ENCODE measurements at places on chromosomes 1 and 21.

DNA sequence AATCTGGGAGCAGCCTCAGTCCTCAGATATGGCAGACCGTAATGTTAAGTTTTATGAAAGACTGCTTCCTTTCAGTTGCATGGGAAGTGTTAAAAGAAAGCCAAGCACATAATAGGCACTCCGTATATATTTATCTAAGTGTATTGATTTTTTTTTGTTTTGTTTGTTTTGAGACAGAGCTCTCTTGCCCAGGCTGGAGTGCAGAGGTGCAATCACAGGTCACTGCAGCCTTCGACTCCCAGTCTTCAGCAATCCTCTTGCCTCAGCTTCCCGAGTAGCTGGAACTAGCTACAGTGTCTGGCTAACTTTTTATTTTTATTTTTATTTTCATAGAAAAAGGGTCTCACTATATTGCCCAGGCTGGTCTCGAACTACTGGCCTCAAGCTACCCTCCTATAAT is 341.8 kb downstream of the USH2A start:
- no peak for DNase-seq

- DNase-seq = peak; percentile 32
Observed at GRCh38 chr1:220124542-220124941, 30.6 kb downstream of the IARS2 start.

- no peak for DNase-seq
Observed at GRCh38 chr1:64163431-64163830, 40.0 kb upstream of the UBE2U start.

DNA sequence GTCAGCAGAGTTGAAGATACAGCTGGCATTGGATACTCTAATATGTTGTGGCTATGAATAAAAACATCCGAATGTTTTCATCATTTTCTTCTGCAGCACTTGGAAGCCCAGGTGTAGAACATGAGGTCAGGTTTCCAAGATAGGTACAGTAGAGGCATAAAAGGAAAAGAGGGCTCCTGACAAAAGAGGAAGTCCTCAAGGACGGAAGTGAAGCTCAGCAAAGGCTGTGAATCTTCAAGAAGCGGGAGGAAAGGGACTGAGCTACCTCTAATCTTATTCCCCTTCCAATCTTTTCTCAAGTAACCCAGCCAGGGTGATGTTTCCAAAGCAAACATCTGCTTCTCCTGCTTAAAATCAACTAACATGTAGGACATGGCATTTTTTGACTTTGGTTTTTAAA is 4.4 kb upstream of the PIK3C2B start:
- DNase-seq = peak; percentile 64

DNA sequence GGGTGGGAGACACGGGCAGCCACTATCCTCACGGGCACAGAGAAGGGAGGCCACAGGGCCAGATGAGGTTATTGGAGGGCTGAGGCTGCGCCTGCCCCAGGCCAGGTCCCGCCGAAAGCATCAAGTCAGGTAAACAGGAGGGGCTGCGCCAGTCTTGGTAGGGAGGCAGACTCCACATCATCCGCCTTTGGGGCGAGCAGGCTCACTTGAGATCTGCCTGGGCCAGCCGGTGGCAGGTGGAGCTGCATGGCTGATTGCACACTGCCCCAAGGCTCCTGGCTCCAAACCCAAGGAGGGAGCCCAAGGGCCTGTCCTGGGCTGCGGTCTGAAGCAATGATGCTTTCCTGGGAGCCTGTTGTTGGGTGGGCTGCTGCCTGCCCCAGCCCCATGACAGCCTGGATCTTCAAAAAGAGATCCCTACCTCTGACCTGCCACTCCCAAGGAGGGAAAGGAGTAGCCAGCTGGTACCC is 4.6 kb downstream of the SMIM1 start:
- no peak for DNase-seq

DNA sequence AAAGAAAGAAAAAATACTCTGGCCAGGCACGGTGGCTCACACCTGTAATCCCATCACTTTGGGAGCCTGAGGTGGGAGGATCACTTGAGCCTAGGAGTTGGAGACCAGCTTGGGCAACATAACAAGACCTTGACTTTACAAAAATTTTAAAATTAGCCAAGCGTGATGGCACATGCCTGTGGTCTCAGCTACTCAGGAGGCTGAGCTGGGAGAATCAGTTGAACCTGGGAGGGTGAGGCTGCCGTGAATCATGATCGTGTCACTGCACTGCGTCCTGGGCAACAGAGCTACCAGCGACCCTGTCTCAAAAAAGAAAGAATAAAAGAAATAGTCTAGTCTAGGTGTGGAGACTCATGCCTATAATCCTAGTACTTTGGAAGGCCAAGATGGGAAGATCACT is 22.3 kb downstream of the RRP1B start:
- no peak for DNase-seq

- DNase-seq = peak; percentile 59
Observed at GRCh38 chr1:162056043-162056442, 13.4 kb upstream of the NOS1AP start.

GRCh38 chr1:2194319-2194897 is at the start of gene FAAP20:
Gene FAAP20 (minus strand): TSS chr1:2194772. CDS start chr1:2194749, 23 bp downstream.
- DNase-seq = no peak

GRCh38 chr1:208068407-208068806 is 157.5 kb upstream of the CD34 start:
- DNase-seq = no peak

- DNase-seq = no peak
Observed at GRCh38 chr1:26336477-26337205, 17.3 kb downstream of the CRYBG2 start.

GRCh38 chr1:158038793-158039192 is 45.3 kb downstream of the KIRREL1 start:
- DNase-seq = no peak

DNA sequence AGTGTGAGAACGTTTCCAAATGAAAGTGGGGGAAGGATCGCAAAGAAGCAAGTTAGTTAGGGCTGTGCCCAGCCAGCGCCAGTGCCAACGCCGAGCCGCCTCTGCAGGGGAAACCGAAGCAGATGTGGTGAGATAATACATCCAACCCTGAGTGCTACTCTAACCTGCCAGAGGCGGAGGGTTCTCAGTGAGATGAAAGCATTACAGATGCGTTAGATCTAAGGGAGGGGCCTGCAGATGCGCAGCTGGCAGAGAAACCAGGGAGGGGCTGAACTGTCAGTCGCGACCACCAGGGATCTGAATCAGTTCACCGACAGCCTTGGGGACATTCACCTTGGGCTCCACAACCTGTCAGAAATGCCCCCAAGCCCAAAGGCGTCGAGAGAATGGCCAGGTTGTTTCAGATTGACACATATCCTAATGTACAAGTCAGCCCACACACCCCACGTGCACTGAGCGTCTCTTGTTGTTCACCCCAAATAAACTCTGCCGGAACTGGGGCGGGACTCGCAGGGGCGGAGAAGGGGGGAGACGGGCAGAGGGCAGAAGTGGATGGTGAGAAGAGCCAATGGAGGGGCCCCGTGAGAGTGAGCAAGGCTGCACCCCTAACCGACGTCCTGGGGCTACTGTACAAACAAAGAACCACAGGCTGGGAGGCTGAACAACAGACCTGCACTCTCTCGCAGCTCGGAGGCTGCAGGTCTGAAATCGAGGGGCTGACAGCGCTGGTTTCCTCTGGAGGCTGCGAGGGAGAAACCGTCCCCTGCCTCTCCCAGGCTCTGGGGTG is 8.7 kb upstream of the UMODL1 start:
- DNase-seq = peak; percentile 75

DNA sequence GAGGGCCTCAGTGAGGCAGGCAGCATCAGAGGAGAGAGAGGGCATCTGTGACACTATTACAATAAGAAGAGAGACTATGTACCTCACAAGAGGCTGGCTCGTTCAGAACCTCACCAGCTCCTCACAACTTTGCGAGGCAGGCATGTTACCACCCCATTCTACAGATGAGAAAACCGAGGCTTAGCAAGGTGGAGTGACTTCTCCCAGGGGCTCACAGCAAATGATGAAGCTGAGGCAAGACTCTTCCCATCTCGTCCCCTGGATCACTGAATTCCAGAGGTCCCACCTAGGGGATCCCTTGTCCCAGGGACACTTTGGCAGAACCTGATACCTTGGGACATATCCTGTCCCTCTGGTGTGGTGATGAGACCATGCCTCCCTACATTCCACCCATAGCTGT is 64.4 kb downstream of the DISP3 start:
- no peak for DNase-seq

GRCh38 chr1:37567023-37567422 is 10.3 kb downstream of the DNALI1 start:
- no peak for DNase-seq

- no peak for DNase-seq
Observed at GRCh38 chr1:240927821-240928220, 315.9 kb upstream of the GREM2 start.

DNA sequence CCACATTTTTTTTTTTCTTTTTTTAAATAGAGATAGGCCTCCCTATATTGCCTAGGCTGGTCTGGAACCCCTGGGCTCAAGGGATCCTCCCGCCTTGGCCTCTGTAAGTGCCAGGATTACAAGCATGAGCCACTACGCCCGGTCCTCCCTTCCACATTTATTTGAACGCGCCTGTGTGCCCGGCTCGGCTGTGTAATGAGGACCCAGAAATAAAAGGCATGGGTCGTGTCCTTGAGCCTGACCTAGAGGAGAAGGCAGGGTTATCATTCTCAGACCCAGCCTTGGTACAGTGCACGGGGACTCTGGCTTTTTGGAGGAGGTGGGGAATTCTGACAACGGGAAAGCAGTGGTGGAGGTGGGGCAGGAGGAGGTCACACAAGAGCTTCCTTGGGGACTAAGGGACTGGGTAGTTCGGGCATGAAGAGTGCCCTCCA is 841 bp downstream of the CENPF start:
- peak; percentile 37 for DNase-seq

GRCh38 chr1:32336963-32337675 is 1.1 kb upstream of the MARCKSL1 start:
- peak; percentile 86 for DNase-seq

GRCh38 chr1:60727552-60727951 is 354.8 kb upstream of the NFIA start:
- no peak for DNase-seq

GRCh38 chr1:209041927-209042326 is 541.6 kb upstream of the CAMK1G start:
- DNase-seq = no peak

GRCh38 chr1:17877316-17877715 is 122.2 kb downstream of the ACTL8 start:
- no peak for DNase-seq

- DNase-seq = no peak
Observed at GRCh38 chr1:183433703-183434102, 15.5 kb upstream of the NMNAT2 start.

- no peak for DNase-seq
Observed at GRCh38 chr1:111625276-111625675, 5.7 kb downstream of the RAP1A start.

- DNase-seq = peak; percentile 52
Observed at GRCh38 chr1:150507912-150508864, at the start of gene ECM1. Gene ECM1 (plus strand): TSS chr1:150508109. CDS start chr1:150508210, 101 bp downstream.

GRCh38 chr1:65208563-65208973 is 60.6 kb downstream of the AK4 start:
- DNase-seq = no peak

- peak; percentile 96 for DNase-seq
Observed at GRCh38 chr1:2300851-2301606, 72.9 kb downstream of the SKI start.

DNA sequence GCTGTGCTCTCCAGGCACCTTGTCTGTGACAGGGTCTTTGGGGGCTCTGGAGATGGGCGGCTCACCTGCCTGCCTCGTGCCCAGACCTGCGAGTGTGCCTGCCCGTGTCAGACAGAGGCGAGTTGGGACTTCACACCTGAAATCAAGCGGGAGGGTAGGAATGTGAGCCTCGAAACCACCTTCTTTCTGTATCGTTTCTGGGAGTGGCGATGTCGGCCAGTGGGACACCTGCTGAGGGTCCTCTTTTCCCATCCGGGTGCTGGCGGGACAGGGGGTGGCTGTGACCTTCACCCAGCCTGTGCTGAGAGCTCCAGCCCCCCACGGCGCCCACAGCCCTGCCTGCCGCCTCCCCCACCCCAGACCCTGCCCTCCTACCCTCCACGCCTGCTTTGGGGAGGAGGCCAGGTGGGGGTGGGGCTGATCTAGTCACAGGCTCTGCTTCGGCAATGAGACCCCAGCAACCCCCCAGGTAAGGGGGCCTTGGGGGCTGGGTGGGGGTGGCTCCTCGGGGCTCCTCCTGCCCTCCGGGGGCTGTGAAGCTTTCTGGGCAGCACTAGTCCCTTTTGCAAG is 15.6 kb upstream of the FAAP20 start:
- no peak for DNase-seq

DNA sequence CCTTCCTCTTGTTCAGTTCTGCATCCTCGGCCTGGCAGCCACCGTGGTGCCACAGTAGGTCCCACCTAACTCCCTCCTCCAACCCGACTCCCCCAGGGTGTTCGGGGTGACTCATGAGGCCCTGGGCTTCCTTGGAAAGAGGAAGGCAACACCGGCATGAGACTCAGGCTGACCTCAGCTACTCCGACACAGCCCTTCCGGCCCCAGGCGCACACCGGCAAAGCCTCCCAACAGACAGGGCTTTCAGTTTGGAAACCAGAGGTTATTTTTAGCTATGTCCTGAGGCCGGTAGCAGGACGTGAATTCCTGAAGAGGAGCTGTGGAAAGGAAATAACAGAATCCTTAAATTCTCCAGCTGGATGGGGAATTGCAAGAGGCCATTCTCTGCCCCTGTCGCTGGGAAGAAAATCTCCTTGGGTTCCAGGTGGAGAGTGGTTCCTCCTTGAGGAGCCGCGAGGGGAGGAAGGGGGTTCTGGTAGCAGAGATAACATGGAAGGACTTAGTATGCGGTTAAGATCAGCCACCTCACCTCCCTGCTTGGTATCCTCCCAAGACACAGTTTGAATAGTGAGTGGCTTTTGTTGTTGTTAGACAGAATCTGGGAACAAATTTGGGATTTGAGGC is 24.4 kb downstream of the PLXNA2 start:
- DNase-seq = peak; percentile 89

DNA sequence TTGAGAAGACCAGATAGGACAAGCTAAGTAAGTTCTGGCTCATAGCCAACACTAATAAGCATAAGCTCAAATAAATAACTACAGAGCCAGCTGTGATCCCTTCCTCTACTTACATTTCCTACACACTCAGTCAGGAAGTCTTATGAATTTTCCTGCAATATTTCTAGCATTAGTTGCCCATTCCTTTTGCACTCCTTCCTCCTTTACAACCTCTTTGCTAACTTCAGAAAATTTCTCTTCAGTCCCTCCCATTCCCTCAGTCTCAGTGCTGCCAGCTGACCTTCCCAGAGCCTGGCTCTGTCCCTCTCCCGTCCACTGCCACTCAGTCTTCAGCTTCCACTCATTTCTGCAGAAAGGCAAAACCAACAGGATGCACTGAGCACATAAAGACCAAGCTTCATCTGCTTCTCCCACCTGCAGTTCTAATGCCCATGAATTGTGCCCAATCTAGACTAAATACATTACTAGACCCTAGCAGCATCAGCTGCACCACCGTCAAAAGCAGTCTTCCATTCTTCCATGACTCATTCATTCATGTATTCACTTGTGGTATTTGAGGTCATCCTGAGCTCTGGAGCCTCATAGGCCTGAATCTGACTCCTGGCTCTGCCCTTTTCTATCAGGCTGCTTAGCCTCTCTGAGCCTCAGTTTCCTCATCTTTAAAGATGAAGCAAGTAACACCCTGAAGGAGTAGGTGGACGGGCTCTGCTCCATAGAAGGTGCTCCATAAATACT is 54.6 kb upstream of the SIPA1L2 start:
- no peak for DNase-seq

- peak; percentile 67 for DNase-seq
Observed at GRCh38 chr1:206608108-206608698, 4.1 kb downstream of the EIF2D start.

Data from KBM-7 (cell line).